ENCODE measurements at places on chromosomes 1 and 21.
A peak's percentile ranks its signal among the peaks of the same experiment; 100 is the strongest.

- no peak for DNase-seq
Measured at GRCh38 chr1:223609977-223610376, 55.5 kb downstream of the CAPN8 start.

DNA sequence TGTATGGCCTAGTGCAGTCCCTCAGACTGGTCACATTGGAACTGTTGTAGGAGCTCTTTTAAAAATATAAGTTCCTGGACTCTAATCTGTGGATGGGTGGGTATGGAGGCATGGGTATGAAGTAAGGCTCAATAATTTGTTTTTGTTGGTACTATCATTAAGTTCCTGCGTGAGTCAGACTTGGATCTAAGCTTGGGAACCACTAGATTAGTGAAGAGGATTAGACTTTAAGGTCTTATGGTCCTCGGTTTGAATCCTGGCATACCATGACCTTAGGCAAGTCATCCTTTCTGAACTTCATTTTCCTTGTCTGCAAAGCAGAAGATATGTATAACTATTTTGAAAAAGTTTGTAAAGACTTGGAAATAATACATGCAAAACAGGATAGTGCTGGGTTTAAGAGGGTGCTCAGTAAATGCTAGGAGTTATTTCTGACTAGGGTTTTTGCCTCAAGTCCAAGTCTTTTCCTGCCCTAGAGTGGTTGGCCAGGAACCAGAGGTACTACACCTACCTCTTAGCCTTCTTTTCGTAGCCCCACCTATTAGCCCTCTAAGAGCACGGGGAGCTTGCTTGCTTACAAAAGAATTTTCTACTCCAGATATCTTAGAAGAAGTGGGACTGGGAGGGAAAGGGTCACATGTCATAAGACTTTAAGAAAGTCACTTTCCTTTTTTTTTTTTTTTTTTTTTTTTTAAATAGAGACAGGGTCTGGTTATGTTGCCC, 38.6 kb upstream of the METTL18 start:
- DNase-seq = no peak

DNA sequence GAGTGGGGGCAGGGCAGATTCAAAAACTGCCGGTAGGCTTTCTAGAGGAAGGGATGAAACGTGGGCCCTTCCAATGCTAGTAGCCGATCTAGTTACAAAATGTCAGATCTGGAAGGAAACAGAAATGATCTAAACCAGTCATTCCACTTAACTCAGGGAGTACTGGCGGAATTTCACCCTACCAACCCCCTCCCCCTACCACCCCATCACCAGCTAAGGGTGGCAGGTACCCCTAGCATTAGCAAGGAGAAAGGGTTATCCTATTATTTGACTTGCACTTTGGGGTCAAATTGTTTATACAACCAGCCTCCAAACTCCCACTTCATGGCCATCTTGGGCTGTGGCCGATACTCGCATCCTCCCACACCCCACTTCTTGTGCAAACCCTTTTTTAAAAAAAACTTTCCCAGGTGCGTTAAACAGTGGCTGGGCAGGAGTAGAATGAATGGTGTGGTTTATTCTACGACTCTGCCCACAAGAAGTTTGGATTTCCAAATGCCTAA, 644 bp upstream of the MRPL24 start:
- no peak for DNase-seq

- no peak for DNase-seq
Measured at GRCh38 chr1:200972985-200973742, 50.4 kb downstream of the KIF21B start.

- DNase-seq = no peak
Measured at GRCh38 chr21:14877581-14878228, 187.1 kb downstream of the NRIP1 start.

DNA sequence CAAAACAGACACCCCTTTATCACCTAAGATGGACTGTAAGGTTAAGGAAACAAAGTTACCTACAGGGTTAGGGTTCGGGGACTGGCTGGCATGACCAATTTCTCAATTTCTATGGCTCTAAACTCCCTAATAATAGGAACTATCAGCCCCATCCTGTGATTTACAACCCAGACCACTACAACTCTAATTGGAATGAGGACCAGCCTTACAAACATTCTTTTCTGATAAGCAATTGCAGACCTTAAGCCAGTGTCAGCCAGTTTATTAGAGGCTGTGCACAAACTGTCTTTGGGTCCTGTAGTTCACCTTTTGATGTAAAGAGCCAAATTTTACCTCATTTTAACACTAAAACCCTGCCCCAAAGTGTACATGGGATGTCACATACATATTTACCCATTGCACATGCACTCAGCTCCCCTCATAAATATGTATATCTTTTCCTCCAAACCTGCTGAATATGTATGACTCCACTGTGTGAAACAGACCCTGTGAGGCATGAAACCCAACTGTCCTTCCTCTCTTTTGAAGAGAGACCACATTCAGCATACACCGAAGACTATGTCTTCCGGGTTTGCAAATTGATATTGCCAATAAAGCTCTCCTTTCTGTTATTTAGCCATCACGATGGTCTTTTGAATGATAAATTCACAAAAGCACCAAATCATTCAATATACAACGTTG, 7.3 kb upstream of the APP start:
- DNase-seq = no peak

- DNase-seq = peak; percentile 95
Measured at GRCh38 chr1:71881611-71882010, 400.7 kb downstream of the NEGR1 start.

DNA sequence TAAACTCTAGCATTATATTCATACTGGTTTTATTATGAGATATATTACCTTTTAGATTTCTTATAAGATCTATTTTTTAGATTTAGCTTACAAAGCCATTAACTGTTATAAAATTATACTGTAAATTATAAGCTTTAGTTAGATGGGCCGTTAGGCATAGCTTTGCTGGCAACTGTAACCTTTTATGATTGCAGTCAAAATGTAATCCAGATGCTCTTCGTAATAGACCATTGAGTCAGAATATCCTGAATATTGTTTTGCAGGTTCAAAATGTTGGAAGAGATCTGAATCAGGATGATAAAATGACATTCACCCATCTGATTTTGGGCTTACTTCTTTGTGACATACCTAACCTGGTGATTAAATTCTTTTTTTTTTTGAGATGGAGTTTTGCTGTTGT, 20.9 kb downstream of the ITSN1 start:
- DNase-seq = no peak

- no peak for DNase-seq
Measured at GRCh38 chr1:185644531-185644930, 89.7 kb upstream of the HMCN1 start.

DNA sequence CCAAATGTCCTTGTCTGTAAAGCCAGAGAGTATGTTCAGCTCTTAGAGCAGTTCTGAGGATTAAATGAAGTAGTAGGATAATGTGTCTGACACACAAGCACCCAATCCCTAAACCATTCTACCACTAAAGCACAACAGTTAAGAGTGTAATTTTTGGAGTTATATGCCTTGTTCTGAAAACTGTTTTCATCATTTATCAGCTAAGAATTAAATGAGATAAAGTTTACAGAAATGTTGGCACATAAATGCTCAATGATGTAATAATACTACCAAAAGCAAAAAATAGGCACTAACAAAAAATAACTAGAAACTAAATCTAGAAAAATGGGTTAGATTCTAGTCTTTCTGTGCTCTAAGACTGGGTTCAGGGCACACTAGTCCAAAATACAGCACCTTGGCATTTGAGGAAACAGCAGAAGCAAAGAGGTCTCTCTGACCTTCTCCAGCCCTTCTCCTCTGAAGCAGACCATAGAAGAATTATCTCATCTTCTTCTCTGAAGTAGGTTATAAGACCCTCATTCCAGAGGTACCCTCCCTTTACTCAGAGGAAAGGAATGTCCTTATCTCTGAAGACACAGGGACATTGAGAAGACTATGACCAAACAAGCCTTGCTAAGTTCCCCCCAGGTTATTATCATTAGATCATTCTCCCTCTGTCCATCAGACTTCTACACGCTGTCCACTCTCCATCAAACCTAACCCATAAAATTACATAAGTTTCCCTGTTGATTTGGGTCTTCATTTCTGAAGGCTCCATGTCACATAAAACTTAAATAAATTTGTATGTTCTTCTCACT, 20.6 kb downstream of the ABL2 start:
- DNase-seq = no peak

GRCh38 chr1:229694053-229694693, 68.1 kb downstream of the URB2 start:
- no peak for DNase-seq

DNA sequence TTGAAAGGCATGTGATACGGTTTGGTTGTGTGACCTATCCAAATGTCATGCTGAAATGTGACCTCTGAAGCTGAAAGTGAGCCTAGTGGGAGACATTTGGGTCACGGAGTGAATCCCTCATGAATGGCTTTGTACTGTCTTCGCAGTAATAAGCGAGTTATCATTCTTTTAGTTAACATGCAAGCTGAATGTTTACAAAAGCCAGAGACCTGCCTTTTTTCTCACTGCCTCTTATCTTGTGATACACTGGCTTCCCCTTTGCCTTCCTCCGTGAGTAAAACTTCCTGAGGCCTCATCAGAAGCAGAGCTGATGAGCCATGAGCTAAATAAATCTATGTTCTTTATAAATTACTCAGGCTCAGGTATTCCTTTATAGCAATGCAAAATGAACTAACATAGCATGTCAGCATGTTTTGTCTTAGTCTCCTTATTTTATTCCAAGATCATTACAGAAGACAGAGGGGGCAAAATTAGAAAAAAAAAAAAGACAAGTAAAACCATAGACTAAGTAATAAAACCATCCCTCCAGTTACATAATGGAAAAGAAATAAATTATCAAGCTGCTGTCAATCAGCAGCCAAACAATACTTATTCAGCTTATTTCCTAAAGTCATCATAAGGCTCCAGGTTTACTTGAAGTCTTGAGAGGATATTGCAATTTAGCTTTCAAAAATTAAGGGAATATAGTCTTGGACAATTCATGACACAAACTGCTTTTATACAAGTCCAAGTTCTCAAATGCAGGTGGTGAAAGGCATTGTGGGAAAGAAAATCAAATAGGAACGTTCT, 12.1 kb downstream of the RGS18 start:
- peak; percentile 87 for DNase-seq

- DNase-seq = peak; percentile 57
Measured at GRCh38 chr1:173206816-173207568, at the start of gene TNFSF4. Gene TNFSF4 (minus strand): TSS chr1:173207331. CDS start chr1:173207176, 155 bp downstream.

DNA sequence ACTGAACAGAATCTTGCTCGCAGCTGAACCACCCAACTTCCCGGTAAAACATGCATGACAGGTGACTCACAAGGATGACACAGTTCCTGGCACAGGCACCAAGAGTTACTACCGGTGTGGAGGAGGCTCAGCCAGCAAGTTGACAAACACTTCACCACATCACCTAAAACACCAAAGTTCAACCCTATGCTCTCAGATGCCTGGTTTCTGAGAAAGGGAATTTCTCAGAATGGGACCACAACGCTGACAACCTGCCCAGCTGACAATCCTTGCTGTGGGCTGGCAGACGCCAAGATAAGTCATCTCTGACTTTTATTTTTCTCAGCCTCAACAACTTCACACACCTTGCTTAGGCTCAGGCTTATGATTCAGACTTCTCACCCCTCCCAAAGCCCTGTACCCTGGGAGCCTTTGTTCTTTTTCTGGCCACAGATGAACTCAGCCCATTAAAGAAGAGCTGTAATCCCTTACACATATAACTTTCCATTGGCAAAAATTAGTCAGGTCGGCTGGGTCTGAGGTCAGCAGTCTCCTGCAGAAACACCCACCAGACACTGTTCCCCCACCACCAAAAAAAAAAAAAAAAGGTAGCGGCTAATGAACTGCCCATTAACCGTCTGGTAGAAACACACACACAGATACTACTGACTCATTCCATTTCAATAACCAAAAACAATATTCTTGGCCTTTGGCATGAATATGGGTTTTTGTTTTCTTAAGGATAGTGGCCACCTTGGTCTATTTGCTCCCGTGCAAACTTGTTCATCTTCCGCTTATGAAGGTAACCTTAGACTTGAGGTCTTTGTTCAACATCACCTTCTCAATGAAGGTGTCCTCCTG, 10.8 kb upstream of the TIAM1 start:
- DNase-seq = peak; percentile 12

GRCh38 chr1:67566803-67567377, 118.1 kb upstream of the GADD45A start:
- DNase-seq = no peak
